GM23338 (cell line): ENCODE measurements at places on chromosomes 7 and 10.

DNA sequence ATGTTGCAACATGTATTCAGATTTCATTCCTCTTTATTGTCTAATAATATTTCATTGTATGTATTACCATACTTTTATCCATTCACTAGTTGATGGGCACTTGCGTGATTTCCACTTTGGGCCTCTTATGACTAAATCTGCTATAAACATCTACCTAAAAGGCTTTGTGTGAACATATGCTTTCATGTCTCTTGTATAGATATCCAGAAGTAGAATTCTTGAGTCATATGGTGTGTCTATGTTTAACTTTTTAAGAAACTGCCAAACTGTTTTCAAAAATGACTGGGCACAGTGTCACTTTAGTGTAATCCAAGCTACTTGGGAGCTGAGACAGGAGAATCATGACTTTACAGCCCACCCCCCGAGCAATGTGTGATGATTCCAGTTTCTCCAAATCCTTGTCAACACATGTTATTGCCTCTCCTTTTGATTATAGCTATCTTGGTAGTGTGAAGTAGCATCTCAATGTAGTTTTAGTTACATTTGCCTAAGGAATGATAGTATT, 618.9 kb upstream of the C7orf33 start:
- no peak for DNase-seq

GRCh38 chr7:158028290-158028941, 559.2 kb downstream of the PTPRN2 start:
- DNase-seq: no peak

DNA sequence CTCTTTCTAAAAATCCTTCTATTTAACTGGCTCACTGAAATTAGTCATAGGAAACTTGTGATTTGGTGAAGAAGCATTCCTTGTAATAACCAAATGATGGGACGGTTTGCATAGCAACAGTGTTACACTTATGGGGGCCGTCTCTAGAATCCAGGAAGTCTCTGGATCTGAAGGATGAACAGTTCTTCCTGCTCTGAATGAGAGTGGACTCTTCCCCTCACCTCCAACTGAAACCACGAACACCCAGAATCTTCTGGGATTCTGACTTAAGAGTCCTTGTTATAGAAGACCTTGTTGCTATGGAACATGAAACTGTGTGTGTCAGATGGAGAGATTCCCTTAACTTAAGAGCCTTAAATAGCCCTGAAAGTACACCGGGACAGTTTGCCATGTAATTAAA, 23.2 kb downstream of the NOLC1 start:
- no peak for DNase-seq

DNA sequence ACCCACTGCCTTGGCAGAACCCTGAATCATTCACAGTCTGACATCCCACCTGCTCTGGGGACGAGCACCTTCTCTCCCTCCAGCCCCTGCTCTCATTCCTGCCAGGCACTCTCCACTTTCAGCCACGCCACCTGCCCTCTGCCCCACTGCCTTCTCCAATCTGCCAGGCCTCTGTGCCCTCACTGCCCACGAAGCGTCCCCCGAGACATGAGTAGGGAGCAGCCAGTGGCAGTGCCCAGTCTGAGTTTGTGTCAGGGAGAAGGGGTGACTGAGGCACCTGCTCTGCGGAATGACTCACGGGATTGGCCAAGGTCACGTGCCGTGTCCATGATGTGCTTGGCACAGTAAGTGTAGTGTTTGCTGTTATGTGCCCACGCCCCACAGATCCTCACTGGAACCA, 215.2 kb upstream of the PPP2R2D start:
- DNase-seq: no peak

GRCh38 chr10:75613685-75614504, 182.5 kb downstream of the LRMDA start:
- no peak for DNase-seq

GRCh38 chr10:120507175-120507574, 50.1 kb downstream of the PLPP4 start:
- no peak for DNase-seq

- DNase-seq: no peak
Measured at GRCh38 chr10:100081075-100082001, at the start of gene CPN1. Gene CPN1 (minus strand): TSS chr10:100081869. CDS start chr10:100081625, 244 bp downstream.

DNA sequence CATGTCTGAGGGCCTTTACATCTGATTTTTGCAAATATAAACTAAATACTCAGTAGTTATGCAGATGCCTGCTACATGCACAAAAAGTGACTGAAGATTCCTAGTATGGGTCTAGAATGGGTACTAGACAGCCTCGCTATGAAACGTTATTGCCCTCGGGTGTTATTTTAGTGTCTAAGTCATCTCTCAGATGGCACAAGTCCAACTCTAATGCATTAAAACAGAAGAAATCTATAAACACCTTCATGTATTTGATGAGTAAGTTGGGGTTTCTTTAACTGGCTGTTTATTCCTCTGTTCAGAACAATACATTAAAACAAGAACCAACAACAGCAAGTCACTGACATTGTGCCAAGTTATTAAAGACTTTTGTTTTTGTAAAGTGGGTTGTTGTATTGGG, 41.6 kb downstream of the TEX36 start:
- no peak for DNase-seq
